ENCODE measurements at places on chromosomes 12 and 14. TPM values are rescaled to one million over a fixed set of nuclear protein-coding genes. Genes with fewer than 3 reads are reported as not detected.
A peak's percentile ranks its signal among the peaks of the same experiment; 100 is the strongest.

- no peak for ATAC-seq
These were observed 82.2 kb upstream of the GPR68 start for GRCh38 chr14:91326514-91327249.

- no peak for ATAC-seq
These were observed 46.3 kb downstream of the PTCSC3 start for GRCh38 chr14:36130186-36130585.

TAS2R9 gene
- not detected for total RNA-seq

DNA sequence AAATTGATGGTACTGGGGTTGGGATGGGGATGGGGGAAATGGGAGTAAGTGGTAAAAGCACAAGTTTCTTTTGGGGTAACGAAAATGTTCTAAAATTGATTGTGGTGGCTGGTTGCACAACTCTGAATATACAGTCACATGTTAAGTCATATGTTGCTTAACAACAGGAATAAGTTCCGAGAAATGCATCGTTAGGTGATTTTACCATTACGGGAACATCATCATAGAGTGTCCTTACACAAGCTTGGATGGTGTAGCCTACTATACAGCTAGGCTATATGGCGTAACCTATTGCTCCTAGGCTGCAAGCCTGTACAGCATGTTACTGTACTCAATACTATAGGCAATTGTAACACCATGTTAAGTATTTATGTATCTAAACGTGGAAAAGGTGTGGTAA is 31.0 kb downstream of the ITGA7 start:
- no peak for ATAC-seq

GRCh38 chr12:104133321-104133720 is 4.7 kb downstream of the NFYB start:
- ATAC-seq, result no peak

GRCh38 chr14:92595267-92595666 is 81.7 kb downstream of the RIN3 start:
- ATAC-seq, result no peak

DNA sequence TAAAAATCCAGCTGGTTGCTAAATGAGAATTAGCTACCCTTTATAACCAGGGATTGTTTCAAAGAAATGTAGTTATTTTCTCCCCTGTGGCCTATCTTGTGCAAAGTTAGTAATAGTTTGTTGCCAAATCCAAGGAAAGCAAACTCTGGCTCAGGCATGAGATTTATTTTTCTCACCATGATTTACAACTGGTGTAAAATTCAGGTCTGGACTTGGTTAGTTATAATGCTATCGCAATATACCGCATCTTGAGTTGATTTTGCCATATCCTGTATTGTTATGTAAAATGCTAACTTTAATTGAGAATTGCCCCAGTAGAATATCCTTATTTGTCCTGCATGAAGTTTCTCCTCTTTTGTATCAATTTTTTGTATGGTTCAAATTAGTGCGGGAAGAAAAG is 135.5 kb downstream of the CRADD start:
- no peak for ATAC-seq

TSPAN11 gene
- 0.72 TPM for total RNA-seq

IL23A gene
- 1.8 TPM for total RNA-seq

DNA sequence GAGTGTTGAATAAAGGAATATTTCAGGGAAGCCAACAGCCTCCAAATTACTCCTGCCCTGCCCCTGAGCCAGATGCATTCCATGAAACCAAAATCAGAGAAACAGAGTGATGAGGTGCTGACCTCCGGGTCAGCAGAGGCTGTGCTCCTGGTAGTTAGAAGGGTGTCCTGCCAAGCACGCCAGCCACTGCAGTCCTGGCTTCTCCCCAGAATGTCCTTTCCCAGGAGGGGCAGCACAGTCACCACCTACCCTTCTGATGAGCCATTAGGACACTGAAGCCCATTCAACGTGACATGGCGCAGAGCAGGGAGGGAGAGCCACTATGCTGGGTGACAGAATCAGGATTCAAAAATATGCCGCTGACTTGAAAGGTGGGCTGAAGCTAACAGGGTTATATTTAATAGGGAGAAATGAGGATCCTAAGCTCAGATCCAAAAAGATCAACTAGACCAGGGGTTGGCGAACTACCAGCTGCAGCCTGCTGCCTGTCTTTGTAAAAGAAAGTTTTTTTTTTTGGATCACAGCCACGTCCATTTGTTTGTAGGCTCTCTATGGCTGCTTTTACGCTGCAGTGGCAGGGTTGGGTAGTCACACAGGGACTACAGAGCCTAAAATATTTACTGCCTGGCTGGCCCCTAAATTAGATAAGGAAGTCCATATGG is 34.5 kb upstream of the PLEK2 start:
- no peak for ATAC-seq

PTHLH gene
- 19.0 TPM for total RNA-seq

PLXNC1 gene
- 1.7 TPM for total RNA-seq

- ATAC-seq, result peak; percentile 55
These were observed 7.0 kb upstream of the PUS1 start for GRCh38 chr12:131921866-131922769.

GRCh38 chr14:59175404-59175803 is 13.1 kb upstream of the DAAM1 start:
- no peak for ATAC-seq

GRCh38 chr12:126038434-126038833 is 973.2 kb downstream of the AACS start:
- no peak for ATAC-seq

RAB15 gene
- 1.8 TPM for total RNA-seq

- ATAC-seq, result no peak
These were observed 2.2 kb downstream of the PAWR start for GRCh38 chr12:79688376-79689060.

GRCh38 chr14:90301668-90302090 is 30.1 kb downstream of the NRDE2 start:
- ATAC-seq, result peak; percentile 69

DNA sequence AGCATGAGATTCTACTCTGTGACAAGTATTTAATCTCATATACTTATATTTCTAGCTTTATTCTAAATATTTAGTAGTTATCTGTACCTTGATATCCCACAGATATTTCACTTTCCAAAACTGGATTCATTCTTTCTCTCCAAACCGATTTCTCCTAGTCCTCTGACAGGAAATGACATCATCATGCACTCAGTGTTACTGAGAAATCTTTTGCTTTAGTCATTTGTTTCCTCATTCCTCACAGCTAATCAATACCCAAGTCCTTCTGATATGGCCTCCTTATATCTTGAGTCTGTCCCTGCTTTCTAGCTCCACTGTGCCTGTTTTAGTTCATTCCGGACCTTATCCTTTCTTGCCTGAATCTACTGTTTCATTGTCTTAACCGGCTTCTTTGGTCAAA is 39.4 kb upstream of the E2F7 start:
- ATAC-seq, result no peak

DNA sequence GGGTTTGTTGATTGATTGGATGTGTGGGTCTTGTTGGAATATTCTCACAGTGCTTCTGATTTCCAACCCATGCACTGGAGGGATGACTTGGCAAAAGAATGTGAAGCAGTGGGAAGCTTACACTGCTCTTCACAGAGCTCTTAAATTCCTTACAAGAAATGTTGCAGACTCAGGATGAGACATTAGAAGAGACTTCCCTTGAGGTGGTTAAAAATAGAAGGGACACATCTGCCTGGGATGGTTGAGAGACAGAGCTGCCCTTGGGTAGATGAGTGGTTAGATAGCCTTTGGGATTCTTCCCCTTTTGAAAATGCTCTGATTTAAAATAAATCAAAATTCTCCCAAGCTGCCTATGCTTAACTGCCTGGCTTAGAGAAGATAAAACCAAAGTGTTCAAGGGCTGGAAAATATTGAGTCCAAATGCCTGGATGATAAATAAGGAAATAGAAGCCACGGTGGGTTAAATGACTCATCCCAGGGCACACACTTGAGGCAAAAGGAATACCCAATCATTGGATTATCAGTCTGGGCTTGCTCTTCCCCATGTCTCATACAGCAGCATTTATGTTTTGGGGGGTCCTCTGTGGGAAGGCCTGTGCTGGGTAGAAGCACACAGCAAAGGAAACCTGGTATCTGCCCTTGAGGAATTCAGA is 264.3 kb downstream of the AKAP6 start:
- ATAC-seq, result no peak
